ENCODE measurements at places on chromosomes 11 and 22.

DNA sequence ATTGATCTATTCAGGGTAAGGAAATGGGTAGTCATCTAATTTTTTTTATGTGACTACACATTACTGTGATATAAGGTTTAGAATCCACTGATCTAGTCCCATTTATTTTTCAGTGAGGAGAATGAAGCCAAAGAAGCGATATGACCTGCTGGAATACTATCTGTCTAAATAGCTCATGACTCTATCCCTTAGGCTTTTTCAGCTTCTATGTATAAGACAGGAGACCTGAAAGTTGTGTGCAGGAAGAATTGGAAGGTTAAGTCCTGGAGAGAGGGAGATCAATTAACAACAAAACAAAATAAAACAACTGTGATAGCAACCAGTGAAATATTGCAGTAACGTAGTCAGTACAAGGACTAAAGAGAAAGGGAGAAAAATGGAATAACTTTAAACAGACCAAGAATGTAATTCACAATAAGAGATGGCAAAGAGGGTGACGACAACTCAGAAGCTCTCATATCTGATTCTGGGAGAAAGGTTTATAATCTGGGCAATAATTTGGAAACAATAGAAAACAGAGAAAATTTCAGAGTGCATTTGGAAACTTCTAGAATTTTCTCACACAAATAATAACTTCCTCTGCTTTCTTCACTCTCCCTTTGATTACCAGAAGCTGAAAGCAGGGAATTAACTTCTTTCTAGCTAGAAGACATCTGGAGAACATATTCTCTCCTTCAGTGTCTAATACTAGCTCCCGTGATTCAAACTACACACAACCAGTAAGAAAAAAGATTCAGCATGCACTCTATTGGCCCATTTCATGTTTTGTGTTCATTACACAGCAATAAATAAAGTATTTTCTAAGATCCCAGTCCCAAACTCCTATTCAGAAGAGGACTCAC, 19.2 kb upstream of the CASP12 start:
- DNase-seq = no peak

GRCh38 chr11:95153857-95154246, 64.2 kb downstream of the ENDOD1 start:
- DNase-seq = no peak

DNA sequence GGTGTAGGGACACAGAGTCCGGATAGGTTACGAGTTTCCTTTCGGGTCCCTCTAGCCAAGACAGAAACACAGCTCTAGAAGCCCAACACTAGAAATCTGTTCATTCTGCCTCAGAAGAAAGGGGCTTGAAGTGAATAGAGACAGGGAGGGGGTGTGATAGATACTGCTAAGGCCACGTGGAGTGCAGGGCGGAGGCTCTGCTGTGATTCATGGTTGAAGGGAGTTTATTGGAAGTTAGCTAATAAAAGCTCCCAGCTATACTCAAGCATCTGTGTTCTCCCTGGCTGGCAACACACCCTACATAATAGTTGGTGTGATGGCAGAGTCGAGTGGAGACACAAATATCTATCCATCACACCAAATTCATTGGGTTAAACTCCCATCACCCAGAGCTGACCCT, 337.4 kb downstream of the CADM1 start:
- no peak for DNase-seq

DNA sequence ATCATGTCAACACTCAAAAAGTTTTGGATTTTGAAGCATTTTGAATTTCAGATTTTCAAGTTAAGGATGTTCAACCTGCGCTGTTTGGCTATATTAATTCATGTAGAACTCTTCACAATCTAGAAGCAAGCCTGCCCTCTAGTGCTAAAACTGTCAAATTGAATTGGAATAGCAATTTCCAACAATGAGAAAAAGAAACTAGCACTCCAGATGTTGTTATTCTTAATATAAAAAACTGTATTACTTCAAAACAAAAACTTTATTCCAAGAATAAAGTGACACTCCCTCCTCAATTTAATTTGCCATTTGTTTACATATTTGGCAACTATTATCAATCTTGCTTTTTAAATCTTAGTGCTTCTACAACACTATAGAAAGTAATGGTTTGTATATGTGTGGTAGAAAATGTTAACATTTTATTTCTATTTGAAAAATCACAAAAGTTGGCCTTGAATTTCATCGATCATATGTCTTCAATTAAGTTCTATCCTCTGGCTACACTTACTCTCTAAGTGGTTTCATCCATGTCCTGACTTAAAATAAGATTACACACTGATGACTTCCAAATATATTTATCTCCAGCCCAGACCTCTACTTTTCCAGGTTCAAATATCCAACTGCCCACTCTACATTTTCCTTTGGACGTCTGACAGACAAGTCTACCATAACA, 36.6 kb downstream of the DCUN1D5 start:
- no peak for DNase-seq

DNA sequence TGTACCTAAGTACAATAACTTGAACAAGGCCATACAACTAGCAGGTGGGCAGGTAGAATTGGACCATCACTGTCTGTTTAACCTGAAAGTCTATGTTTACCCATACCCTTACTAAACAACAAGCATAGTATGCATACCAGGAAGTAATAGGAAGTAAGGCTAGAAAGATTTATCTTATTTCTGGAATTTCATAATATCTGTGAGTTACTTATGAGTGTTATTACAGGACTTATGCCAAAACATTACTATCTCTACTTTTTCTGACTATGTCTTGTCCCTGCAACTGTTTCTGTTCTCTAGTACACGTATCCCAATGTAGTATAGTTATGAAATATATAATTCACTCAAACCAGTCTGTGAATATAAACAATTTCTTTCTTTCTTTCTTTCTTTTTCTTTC, 1400.8 kb upstream of the TENM4 start:
- no peak for DNase-seq

- DNase-seq = no peak
Observed at GRCh38 chr11:17397311-17398002, 9.0 kb upstream of the KCNJ11 start.

DNA sequence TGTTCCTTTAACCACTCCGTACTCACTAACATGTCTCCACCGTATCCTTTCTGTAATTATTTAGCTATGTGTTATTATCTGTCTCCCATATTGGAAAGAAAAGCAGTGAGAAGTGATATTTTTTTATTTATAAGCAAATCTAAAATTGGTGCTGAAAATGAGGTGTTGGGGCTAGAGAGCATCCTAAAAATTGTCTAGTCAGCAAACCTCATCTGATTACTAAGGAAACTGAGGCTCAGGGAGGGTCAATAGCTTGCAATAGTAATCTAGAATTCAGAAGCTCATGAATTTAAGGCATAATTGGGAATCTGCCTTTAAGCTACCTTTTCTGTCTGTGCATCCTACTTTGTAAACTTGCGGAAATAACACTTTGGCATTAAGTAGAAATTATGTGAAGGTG, 190.0 kb downstream of the METTL15 start:
- no peak for DNase-seq

- DNase-seq = no peak
Observed at GRCh38 chr11:94276943-94277342, 27.4 kb upstream of the IZUMO1R start.

GRCh38 chr11:122853261-122853660, 15.0 kb downstream of the CRTAM start:
- DNase-seq = no peak

- no peak for DNase-seq
Observed at GRCh38 chr11:28476049-28476448, 367.9 kb downstream of the METTL15 start.

GRCh38 chr11:28666632-28667031, 558.4 kb downstream of the METTL15 start:
- DNase-seq = no peak

DNA sequence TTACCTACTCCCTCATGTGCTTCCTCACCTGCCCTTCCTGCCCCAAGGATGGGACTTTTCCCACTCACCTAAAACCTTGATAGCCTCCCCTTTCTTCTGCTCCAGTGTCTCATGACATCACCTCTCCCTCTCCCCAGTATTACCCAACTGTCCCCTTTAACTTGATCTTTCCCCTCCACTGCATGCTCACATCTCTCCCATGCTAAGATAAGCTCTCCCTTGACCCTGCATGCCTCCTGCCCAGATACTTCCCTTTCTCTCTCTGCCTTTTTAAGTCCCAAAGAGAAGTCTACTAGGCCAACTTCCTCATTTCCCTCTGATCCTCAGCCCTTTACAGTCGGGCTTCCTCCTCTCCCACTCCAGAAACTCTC, 14.8 kb downstream of the CD3E start:
- no peak for DNase-seq

GRCh38 chr11:23406131-23406819, 546.0 kb upstream of the CCDC179 start:
- DNase-seq = no peak

DNA sequence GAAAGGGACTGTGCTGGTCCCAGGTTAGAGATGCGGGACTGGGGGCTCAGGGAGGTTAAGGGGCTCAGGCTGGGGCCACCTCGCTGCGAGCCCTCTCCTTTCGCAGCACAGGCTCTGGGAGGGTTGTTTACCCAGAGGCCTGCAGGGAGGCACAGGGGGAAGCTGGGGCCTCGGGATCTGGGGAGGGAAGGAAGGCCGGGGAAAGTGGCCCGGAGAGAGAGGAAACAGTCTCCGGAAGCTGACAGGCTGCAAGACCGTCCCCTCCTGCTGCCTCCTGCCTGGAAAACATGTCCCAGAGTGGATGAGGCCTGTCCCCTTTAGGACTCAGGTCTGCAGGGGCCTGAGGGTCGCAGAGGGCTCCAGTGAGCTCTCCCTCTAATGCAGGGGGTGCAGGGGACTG, 45.4 kb downstream of the MYO7A start:
- DNase-seq = no peak

- no peak for DNase-seq
Observed at GRCh38 chr11:102325088-102325487, 7.8 kb downstream of the BIRC3 start.

DNA sequence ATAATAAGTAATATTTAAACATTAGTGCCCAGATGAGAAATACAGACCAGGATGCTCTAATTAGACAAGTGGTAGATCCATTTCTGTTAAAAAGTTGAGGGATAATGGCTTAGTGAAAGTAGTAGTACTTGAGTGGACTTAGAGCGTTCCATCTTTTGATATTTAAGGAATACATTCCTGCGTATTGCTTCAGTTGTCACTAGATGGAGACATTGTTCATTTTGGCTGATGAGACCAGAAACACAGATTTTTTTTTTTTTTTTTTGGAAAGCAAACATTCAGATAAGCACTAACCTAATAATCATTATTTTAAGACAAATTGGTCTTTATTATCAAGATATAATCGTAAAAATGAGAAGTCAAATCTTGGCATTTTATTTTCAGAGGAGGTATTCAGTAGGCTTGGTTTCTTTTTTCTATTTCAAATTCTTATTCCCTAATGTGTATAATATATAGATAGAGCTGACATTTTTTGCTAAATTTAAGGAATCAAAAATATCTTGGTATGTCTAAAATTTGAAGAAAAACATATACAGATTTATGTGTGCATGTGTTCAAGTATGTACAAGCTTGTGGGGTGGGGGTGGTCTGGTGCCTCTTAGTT, 92.9 kb downstream of the DYNC2H1 start:
- no peak for DNase-seq

GRCh38 chr11:96293598-96294021, 49.4 kb downstream of the MAML2 start:
- no peak for DNase-seq

- DNase-seq = no peak
Observed at GRCh38 chr11:48078689-48079088, 98.3 kb downstream of the PTPRJ start.

GRCh38 chr11:113201054-113201818, 113.1 kb upstream of the TTC12 start:
- no peak for DNase-seq

DNA sequence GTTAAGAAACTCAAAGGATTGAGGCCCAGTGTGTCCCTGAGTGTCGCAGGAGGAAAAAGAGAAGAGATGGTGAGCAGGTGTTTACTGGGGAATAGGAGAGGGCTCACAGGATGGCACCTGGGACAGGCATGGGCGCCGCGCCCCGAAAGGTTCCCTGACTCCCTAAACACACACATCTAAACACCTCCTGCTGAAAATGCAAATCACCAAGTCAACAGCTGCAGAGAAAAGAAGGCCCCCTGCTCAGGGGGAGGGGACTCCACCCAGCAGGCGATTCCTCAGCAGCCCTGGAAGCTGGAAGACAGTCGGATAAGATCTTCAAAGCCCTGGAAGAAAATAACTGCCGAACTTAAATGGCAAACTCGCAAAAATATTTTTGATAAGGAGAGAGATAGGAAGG, 377.2 kb downstream of the BRD1 start:
- no peak for DNase-seq

DNA sequence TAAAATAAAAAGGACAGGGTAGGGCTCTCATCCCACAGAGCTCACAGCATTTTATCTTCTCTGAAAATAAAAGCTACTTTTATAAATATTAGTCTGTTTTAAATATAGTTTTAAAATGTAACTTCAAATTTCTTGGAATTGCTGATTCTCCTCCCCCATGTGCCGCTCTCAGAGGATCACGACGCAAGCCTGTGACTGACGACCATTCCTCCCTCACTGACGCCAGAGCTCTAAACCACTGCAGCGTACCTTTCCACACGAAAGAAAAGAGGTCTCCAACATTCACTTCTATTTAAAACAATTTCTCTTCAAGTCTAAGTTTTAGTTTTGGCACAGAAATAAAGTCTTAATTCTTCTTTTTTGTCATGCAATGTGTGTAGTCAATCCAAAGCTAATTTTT, 9.3 kb downstream of the TOLLIP start:
- no peak for DNase-seq

- DNase-seq = no peak
Observed at GRCh38 chr11:78339483-78339882, 78.1 kb downstream of the GAB2 start.

DNA sequence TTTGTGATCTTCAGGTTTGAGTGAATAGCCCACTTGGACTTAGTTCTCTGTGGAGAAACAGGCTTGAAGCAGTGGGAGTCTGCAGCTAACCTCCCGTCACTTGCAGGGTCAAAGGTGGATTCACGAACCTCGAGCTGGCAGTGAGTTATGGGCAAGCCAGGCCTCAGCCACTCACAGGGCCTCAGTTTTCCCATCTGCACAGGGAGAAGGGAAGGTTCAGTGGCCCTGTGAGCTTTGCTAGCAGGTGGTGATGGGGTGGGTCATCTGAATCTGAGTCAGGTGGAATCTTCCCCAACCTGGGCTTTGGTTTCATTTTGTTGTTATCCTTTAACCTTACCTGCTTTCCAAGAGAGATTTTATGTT, 86.6 kb upstream of the GRIK4 start:
- no peak for DNase-seq

DNA sequence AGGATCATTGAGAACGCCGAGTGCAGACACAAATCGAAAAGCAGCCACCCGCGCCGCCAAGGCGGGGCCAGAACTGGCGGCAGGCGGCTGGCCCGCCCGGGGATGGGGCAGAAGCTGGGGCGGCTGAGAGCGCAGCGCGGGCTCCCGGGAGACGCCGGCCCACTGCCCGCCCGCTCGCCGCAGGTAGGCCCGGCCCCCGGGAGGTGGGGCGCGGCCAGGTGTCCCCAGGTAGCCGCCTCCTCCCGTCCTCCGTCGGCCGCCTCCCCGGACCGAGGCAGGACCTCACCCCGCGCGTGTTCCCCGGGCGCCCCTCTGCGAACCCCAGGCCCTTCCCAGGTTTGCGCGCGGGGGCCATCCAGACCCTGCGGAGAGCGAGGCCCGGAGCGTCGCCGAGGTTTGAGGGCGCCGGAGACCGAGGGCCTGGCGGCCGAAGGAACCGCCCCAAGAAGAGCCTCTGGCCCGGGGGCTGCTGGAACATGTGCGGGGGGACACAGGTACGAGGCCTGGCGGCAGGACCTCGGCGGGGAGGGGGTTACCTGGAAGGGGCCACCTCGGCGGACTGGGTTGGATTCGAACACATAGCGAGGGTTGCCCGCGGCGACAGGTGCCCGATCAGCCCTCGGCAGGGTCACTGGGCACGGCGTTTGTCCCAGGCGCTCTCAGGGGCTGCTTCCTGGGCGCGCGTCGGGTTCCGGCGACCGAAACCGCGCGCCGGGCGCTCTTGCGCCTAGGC, at the start of gene PRRG4:
Gene PRRG4 (plus strand): TSS at position 248 of the 733 bp plus-strand sequence. CDS start 603 bp downstream, outside the sequence.
- DNase-seq = peak; percentile 27

Data from activated T-cell treated with anti-CD3 and anti-CD28 coated beads, Interleukin-2, amount 50 U/mL, for 1 hour (primary cell).